ENCODE measurements at places on chromosomes 4 and X.

DNA sequence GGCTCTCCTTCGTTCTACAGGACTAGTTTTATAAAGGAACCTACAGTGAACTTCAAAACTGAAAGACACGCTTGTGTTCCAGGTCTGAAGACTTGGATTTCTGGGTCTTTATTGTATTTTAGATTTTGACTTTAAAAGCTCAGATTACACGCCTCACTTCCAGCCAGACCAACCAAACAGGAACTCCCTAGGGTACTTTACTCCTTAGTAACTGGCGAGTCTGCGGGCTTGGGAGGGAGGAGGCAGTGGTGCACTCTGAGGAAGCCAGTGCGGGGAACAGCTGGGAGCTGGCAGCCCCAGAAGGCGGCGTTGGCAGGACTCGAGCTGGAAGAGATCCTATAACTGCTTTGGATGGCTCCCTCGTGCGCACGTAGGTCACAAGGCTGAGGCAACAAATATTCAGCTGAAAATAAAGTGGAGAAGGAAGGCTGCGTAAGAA lies 391 bp upstream of the PHKA1 start:
- DNase-seq, result no peak

DNA sequence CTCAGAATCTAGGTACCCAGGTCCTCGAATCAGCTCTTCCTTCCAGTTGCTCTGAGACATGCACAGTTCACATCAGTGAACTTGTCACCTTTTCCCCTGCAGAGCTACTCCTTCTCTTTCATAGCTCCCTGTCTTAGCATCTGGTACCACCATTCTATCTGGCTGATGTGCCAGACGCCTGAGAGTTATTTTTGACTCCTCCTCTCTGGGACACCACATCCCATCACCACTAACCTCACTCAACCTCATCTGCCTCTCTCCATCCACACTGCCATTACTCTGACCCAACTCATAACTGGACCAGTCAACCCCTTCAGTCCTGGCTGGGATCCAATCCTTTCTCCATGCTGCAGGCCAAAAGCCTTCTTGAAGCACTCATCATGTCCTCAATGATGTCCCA lies 44.5 kb downstream of the SLC2A9 start:
- DNase-seq, result no peak

- no peak for DNase-seq
Observed at GRCh38 chr4:113781439-113782040, 20.0 kb upstream of the CAMK2D start.

DNA sequence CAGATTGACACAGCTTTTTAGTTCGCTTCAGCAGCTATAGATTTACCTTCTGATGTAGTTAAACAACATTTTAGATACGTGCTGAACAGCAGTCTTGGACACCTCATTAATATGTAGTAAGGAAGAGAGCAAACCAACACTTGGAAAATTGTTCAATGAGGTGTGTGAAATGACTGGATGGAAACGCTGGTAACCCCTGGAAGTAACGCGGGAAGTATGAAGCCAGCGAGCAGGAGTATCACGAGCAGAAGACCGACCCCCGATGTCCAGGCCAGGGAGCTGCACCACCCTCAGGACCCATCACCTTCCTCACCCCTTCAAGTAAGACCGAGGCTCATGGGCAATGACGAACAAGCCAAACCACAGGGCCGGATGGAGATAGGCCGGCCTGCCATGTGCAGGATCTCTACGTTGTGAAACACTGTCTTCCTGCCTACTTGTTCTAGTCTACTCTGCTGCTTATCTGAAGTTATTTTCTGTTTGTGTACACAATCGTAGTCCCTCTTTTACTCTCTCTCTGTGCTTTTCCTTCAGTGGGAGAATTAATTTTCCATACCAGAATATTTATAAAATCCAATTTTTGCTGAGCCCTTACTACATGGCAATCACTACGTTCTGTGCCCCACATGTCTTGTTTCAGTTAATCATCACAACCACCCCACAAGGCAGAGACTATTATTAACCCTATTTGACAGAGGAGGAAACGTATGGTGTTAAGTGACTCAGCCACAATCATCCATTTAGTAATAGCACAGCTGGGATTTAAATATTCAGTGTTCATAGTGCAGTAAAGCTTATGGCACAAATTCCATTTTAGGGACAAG lies 221.7 kb downstream of the APBB2 start:
- DNase-seq, result no peak

GRCh38 chr4:52956691-52957090 lies 94.6 kb downstream of the RASL11B start:
- no peak for DNase-seq

DNA sequence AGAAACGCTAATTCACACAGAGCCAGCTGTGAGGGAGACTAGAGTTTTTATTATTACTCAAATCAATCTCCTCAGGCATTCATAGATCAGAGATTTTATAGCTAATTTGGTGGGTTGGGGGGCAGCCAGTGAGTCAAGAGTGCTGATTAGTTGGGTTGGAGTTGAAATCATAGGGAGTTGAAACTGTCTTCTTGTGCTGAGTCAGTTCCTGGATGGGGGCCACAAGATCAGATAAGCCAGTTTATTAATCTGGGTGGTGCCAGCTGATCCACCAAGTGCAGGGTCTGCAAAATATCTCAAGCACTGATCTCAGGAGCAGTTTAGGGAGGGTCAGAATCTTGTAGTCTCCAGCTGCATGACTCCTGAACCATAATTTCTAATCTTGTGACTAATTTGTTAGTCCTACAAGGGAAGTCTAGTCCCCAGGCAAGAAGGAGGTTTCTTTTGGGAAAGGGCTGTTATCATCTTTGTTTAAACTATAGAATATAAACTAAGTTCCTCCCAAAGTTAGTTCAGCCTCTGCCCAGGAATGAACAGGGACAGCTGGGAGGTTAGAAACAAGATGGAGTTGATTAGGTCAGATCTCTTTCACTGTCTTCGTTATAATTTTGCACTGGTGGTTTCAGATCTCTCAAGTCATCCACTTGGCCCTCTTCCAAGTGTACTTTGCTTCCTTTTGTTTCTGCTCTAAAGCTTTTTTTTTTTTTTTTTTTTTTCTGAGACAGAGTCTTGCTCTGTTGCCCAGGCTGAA lies 5.4 kb upstream of the NAA11 start:
- no peak for DNase-seq

GRCh38 chr4:6157926-6158325 lies 42.4 kb downstream of the JAKMIP1 start:
- DNase-seq, result no peak

DNA sequence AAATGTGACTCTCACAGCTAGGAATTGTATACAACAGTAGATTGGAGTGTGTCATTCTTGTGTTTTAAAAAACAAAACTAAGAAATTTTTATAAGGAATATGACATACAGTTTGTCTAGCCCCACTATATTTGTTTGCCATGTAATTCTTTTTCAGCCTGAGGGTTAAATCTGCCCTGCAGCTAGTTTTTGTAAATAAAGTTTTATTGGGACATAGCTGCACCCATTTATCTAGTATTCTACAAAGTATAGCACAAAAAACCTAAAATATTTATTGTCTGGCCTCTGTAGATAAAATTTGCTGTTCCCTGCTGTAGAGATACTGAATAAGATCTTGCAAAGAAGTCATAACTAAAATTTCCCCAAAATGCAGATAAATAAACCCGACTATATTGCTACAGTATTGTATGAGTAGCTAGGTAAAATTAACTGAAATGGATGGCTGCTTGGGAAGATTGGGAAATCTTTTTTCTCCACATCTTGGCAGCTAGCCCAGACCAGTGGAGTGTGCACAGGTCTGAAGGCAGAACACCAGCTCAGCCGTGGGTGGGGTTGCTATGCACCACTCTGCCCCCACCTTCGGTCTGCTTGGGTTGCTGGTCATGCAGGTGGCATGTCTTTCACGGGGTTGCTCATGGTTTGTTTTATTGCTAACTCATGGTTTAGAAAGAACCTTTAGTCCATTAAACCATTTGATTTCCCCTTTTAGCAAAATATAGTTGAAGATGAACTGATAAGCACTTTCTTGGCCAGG lies 127.9 kb downstream of the KLHL8 start:
- no peak for DNase-seq

GRCh38 chrX:101337776-101338271 lies 10.7 kb downstream of the TIMM8A start:
- no peak for DNase-seq

GRCh38 chrX:27884654-27885053 lies 76.9 kb downstream of the MAGEB10 start:
- no peak for DNase-seq

DNA sequence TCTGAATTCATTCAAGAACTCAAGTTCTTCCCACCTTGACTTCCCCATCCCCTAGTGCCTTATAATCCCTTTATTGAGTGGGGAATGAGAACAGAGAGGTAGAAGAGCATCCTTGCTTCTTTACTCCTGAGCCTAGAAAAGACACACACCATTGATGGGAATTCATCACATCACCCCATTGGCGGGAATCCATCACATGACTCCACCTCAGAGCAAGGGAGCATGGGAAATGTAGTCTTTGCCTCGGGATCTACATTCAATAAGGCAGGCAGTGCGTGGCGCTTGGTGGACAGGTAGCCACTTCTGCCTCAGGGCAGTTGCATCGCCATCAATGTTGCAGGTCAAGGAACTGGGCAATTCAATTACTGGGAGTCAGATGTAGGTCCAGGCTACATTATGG lies 50.7 kb downstream of the MXRA5 start:
- DNase-seq, result no peak

DNA sequence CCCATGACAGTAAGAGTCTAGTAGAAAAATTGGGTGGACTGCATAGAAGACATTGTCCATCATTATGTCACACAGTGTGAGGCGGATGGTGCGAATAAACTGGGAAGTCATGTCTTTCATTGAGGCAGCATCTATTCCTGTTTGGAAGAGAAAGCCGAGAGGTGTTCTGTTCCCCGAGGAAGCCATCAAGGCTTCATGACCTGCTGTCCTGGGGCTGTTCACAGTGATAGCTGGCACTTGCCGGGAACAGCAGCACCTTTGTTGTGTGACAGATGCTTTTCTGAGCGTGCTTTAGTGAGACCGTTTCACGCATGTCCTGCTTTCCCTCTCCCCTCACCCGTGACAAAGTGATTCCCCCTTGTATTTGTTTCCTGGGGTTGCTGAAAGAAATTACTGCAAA lies 20.3 kb downstream of the RGS12 start:
- DNase-seq, result no peak

GRCh38 chr4:91837608-91838029 lies 466.1 kb upstream of the GRID2 start:
- no peak for DNase-seq

- no peak for DNase-seq
Observed at GRCh38 chr4:148240241-148240640, 202.0 kb downstream of the NR3C2 start.

DNA sequence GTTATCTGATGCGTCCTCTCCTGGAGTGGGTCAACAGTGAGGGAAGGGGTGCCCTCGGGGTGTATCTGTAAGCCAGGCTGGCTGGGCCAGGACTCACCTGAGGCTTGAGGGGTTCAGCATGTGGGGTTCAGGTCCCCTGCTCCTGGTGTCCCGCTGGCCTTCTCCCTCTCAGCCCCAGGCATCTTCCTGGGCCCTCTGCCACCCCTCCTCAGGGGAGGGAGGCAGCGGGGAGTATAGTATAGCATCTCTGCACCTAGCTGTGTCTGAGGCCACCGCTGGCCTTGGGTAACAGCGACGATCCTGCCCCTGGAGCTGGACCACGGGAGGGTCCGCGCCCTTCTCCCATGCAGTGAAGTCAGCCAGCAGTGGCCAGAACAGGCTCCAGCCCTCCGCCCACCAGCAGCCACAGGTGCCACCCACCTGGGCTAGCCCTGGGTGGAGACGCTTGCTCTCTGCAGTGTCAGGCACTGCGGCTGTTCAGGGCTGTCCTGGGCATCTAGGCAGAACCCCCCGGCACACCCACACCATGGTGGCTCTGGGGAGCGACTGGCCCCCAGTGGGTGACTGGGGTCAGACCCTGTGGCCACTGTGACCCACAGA lies 110.7 kb upstream of the NKX1-1 start:
- DNase-seq, result no peak

DNA sequence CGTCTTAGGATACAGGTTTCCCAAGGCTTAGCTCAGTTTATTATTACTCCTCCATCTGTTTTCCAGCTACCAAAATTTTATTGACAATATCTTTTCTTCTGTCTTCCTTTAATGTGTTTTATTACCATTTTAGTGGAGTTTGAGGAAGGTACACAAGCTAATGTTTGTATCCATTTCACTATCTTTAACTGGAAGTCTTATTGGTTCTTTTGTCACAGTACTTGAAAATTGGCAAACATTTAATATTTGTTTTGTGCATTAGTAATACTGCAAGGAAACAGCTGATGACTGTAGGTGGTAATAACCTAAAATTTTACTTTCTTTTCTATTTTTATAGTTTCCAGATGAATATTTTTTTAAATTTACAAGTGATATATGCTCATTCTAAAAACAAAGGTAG lies 9.3 kb upstream of the ARL9 start:
- DNase-seq, result no peak

DNA sequence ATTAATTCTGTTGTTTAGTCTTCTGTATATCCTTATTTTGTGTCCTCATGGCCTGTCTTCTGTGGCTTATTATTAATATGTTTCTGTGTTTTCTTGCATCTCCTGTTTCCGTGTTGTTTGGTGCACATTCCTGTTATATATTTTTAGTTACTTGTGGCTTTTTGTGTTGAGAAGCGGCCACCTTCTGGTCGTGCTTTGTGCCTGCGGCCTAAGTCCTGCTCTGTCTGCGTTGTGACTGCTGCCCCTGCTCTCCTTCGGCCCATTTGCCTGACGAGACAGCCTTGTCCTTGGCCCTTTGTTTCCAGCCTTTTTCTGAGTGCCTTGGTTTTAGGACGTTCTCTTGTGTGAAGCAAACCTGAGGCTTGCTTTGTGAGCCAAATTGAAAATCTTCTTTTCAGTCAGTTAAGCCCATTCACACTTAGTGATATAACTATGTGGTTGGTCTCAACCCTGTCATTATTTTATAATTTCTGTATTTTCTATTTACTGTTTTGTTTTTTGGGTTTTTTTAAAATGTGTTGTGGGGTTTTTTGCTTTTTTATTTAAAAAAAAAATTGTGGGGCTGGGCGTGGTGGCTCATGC lies 43.8 kb downstream of the TNIP2 start:
- DNase-seq, result no peak

DNA sequence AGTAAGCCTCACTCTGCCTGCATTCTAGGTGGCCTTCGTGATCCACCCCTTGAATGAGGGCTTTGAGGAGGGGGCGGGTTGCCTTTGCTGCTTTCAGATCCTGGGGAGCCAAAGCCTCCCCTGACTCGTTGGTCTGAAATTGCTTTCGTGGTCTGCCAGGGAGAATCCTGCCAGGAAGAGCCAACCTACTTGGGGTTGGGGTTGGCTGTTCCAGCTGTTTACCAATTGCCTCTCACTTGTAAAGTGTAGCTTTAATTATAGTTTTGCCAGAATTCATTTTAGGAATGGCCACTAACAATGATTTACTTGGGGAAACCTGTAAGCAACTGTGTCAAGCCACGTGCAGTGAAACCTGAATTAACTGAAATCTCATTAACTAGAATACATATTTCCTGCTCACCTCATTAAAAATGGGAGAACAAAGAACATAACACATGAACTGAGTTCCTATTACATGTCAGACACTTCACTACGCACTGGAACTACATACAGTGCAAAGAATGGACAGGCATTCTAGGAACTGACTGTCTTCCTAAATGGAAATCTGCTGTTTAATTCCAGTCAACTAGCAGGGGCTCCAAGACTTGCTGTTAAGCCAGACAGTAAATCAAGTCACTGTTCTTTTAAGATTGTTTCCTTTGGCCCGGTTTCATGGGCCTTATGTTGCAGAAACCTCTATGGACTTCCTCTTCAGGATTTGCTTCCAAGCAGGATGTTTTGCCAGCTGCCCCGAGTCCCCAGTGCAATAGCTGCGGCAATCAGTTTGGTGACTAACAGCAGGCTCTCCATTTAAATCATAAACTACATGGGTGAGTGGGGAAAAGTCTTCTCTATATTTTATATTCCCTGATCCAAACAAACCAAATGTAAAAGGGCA lies 16.4 kb upstream of the NKRF start:
- no peak for DNase-seq
